Activated CD4-positive, alpha-beta T cell treated with anti-CD3 and anti-CD28 coated beads, Interleukin-2, amount 50 U/mL, for 24 hours (primary cell): ENCODE measurements at places on chromosomes 16 and 17.

DNA sequence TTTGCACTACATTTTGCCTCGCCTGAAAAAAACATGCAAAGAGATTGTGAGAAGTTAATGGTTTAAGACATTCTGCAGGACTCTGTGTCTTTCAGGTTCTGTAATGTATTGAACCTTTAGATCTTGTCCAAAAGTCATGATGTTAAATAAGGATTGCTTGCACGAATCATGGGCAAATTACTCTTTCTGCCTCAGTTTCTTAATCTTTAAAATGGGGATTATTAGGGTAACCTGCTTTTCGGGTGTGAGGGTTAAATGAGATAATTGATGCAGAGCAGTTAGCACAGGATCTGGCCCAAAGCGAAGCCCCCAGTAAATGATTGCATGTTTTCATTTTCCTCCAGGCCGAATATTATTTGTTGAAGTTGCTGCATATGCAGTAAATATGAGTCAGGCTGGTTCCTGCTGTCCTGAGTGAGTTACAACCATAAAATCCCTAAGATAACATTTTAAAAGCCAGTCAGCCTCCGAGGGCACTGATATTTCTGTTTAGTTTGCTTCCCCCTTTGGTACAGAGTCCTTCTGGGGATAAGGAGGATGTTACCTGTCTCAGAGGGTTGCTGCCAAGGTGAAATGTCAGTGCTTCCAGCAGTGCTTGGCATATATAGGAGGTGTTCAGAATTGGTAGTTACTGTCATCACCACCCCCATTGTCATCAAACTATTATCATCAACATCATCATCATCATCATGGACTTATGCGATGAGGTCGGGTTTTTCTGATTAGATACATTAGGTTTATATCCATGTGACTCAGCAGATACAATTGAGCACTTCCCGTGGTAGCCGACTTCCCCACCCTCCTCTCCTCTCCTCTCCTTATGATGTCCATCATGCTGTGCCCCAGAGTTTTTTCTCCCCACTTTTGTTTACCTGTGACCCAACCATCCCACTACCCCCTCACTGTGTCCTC lies 20.6 kb upstream of the ARHGAP17 start:
- DNase-seq: no peak

- no peak for DNase-seq
Measured at GRCh38 chr16:2471016-2471652, at the start of gene NTN3. NTN3 (plus strand) TSS chr16:2471297; CDS start chr16:2471702, 405 bp downstream.

DNA sequence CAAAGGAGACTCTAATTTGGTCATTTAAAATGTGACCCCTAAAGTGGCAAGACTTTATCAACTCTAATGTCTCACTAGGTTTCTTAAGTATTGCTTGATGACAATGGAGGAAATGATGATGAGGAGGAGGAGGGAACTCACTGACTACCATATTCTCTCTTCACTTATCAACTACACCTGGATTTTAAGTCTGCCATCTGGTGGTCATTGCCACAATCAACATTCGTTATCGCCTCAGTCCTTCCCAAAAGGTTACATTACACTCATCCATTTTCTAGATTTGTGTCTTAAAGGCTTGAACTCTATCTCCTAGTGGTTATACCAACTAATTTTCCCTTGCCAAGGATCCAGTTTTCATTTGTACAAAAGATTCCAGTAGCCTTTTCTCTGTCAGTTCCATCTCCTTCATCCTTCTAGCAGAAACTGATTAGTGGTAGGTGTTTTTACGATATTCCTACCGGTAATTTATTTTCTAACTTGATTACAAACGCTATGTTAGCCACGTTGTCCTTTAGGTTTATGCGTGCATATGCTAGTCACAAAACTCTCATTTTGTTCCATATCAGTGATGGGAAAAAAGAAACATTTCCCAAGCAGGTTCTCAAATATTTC lies 114.6 kb upstream of the NOG start:
- DNase-seq: no peak

GRCh38 chr16:3938843-3939624 lies 58.5 kb upstream of the CREBBP start:
- peak; percentile 46 for DNase-seq

GRCh38 chr16:84514874-84515835 lies 10.7 kb upstream of the MEAK7 start:
- peak; percentile 74 for DNase-seq

DNA sequence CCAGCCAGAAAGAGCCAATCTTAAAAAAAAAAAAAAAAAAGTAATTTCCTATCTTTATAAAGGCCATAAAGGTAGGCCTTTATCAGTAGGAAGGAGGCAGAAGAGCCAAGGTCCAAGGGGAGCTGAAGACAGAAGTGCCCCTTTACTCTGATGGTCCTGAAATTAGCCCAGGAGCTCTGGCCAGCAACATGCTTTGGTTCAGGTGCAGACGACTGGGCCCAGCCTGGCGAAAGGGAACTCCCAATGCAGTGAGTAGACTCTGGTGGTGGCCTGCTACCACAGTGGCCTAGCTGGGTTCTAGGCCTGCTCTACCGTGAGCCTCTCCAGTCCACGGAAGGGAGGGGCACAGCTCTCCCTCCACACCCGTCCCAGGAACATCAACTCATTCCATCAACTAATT lies 23.1 kb upstream of the MEIOB start:
- DNase-seq: no peak

DNA sequence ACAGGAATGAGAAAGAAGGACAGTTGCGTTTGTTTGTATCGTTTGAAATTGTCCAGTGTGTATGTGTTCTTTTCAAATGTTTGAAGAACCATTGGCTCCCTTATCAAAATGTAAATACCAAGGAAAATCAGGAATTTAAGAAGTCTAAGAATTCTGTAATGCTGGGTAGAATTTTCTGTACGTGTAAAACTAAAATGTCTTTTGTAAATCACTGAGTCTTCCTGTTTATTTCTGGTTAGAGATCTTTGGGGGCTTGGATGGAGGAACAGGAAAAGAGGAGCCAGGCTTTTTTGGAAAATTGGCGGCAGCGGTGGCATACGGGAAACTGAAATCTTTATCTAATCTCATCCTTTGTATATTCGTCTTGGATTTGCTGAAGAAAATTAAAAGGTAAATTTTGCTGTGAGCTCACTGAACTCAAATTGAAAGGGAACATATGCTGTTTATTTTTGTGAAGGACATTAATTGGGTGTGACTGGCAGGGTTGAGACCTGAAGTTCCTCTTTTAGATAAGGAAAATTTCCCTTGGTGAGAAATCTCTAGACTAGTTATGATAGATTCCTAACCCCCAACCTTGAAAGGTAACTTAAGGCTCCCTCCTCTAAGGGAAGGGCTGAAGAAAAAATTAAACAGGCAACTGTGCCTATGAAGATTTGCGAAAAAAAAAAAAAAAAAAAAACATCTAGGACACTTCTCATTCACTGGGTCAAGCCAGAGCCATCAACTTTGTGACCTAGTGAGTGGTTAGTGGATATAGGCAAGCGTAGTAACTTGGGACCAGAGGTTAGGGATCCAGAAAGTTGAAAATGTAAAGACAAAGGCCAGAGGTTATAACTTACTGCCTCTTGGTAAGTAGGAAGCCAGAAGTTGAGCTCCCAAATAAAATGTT lies 10.8 kb downstream of the TAT start:
- no peak for DNase-seq
